Mesothelial cell of epicardium (in vitro differentiated cells): ENCODE measurements at places on chromosomes 7 and 10. TPM values are rescaled to one million over a fixed set of nuclear protein-coding genes. Genes with fewer than 3 reads are reported as not detected.

GALNT17 gene
- total RNA-seq = 2.7 to 3.2 TPM (median 2.9 TPM) in 3 replicates

ATOH7 gene
- 0.18 to 0.70 TPM (median 0.38 TPM) in 3 replicates for total RNA-seq

- DNase-seq = no peak
Observed at GRCh38 chr7:79287981-79288380, 165.5 kb downstream of the MAGI2 start.

- no peak for DNase-seq
Observed at GRCh38 chr7:80027611-80028173, 106.9 kb upstream of the GNAI1 start.

- no peak for DNase-seq
Observed at GRCh38 chr7:138890499-138891445, 90.4 kb downstream of the KIAA1549 start.

DNA sequence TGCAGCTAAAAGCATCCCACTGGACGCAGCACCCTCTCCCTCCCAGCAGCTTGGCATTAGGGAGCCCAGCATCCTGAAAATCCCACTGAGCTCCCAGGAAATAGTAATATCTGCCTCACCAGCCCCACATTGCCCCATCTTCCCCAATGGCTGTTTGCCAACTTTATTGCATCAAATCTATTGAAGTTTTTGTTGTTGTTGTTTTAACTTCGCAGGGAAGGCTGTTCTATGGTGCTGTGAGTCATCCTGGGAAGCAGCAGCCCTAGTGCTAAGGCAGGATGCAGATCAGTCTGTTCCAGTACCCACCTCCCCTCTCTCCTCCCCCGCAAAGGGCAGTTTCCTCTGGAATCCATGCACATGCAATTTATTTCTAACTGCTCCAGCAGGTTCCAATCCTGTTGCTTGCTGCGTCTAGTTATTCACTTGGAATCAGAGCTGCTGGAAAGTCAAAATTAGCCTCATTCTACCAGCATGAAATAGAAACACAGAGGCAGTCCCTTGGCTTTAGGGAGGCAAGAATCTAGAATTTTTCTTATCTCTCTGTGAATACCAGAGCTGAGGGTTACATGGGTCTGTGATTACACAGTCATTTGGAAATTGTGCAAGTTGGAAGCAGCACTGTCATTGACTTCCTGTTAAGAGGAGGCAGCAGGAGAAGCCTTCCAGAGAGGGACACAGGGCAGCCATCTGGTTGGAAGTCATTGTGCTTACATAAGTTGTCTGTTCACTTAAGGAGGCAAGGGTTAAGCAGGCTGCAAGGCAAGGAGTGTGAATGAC, 115.9 kb upstream of the CACUL1 start:
- DNase-seq = peak; percentile 45

GRCh38 chr10:43230909-43231522, 35.8 kb downstream of the RASGEF1A start:
- DNase-seq = peak; percentile 25

DNA sequence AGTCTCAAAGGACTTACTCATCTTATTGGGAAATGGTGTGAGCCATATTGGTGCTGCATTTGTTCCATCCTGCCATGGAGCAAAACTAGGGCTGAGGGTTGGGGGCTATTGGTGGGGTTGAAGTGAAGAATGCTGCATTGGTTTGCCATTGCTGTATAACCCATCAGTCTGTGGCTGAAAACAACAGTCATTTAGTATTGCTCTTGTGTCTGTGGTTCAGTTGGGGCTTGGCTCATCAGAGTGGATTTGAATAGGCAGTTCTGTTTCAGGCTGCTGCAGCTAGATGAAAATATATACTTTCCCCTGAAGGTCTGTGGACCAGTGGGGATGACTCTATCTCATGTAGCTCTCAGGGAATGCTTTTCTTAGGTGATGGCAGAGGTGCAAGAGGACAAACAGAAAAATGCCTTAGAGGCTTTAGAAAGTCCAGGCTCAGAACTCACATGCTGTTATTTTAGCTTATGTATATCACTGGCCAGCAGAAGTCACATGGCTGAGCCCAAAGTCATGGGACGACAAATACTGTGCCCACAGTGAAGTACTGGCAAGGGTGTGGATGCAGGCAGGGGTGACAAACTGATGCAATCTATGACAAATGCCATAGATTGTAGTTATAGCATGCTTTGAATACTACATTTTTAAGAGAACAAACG, 15.2 kb upstream of the EXOC6 start:
- no peak for DNase-seq

GRCh38 chr10:54826994-54827560, 26.0 kb upstream of the PCDH15 start:
- no peak for DNase-seq

DNA sequence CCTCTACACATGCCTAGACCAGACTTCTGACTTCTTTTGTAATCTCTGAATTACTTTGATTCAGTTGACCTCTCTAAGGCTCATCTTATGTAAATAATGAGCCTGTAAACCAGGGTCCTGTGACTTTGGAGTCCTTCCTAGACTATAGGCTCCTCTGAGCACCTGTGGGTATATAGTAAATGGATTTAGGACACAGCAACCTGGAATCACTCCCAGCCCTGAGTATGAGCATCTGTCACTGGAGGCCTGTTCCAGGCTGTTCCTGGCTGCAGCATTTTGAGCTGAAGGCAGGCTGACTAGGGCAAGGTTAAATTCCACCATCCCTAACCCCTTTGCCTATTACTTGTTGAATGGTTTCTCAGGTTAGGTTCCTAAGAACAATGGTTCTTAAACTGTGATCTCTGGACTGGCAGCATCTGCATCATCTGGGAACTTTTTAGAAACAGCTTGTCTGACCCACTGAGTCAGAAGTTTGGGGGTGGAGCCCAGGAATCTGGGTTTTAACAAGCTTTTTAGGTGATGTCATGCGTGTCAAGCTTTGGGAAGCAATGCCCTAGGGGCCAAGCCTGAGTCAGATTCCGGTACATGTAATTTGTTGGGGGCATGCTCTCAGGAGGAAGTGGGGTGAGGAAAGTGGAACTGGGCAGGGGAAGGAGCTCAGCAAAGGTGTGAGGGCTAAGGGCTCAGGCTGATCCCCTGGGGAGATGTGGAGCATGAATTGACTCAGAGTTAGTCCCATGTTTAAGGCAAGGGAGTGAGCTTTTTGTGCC, 28.2 kb downstream of the MINDY4 start:
- DNase-seq = no peak

DNA sequence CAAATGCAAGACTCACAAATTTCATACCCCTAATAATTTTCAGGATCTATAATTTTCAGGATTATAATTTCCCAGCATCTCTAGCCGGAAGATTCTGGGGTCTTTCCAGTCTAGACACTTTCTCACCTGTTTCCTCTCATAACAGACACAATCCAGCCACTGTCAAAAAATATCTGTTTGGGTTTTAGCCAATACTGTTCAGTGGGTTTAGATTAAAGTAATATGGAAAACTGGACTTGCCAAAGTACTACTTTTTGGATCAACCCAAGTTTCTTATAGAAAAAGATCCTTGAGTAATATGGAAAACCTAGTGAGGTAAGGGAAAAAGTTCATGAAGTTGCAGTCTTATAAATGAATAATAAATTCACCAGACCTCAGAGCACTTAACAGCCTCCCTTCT, 62.1 kb upstream of the NEBL start:
- DNase-seq = no peak

DNA sequence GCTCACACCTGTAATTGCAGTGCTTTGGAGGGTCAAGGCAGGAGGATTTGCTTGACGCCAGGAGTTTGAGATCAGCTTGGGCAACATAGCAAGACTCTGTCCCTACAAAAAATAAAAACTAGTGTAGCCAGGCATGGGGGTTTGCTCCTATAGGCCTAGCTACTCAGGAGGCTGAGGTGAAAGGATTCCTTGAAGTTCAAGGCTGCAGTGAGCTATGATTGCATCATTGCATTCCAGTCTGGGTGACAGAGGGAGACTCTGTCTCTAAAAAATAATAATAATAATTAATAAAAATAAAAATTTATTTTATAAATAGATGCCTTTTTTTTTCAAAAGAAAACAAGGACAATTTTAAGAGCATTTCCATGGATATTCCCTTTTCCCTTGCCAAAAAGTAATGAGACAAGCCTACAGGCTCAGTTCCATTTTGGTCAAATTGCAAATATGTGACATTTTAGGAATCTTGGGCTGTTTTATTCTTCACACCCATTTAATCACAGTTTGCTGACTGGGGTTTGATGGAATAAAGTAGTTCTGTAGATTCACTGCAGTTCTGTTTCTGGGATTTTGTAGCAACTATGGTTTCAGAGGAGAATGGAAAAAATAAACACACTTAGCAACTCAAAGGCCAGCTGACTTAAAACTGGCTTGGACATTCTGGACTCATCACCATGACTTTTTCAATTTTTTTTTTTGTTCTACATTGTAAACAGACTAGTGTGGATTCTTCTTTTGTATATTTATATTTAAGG, 48.4 kb upstream of the ARHGAP21 start:
- DNase-seq = no peak

GRCh38 chr10:75544993-75545706, 113.7 kb downstream of the LRMDA start:
- no peak for DNase-seq

DNA sequence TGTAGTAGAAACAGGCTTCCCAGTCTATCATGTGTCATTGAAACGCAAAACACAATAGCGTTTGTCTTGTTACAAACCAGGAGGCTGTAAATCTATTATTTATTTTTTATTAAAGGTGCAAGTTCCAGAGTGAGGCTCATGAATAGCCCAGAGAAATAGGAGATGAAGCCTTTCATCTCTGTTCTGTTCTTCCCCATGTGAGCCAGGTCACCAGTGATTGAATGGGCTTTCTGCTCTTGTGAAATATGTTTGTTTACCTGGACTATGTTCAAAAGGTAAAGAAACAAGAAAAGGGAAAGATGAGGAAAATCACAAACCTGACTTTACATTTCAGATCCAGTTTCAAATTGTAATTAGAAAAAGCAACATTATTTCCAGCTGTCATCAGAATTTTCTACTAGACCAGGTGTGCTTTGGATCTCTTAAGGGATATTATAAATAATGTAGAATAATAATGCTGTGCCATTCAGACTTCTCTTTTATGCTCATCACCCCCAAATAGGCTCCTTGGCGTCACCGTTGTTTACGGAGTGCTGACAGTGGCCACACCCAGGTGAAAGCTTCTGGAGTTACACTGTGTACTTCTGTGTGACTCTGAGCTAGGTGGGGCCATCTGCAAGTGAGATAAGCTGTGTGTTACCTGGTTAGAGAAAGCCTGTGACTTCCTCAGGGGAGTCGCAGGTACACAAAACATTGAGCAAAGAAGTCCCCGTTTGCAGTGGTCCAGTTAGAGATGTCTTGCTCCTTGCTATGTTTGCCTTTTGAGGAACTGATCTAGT, 274.9 kb downstream of the SDK1 start:
- no peak for DNase-seq

- DNase-seq = no peak
Observed at GRCh38 chr10:14821635-14822375, 16.0 kb downstream of the CDNF start.

DNA sequence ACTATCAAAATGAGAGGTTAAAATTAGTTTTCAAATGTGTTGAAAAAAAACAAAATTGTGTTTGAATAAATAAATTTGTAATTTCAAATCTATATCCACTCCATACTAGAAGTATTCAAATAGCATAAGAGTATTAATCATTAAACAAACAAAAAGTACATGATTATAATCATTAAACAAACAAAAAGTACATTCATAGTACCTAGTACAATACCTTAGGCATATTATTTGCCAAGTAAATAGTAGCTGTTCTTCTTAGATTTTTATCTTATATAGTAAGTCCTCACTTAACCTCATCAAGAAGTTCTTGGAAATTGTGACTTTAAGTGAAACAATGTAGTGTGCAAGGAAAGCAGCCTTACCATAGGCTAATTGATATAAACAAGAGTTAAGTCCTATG, 349.3 kb upstream of the VWC2 start:
- DNase-seq = no peak

DNA sequence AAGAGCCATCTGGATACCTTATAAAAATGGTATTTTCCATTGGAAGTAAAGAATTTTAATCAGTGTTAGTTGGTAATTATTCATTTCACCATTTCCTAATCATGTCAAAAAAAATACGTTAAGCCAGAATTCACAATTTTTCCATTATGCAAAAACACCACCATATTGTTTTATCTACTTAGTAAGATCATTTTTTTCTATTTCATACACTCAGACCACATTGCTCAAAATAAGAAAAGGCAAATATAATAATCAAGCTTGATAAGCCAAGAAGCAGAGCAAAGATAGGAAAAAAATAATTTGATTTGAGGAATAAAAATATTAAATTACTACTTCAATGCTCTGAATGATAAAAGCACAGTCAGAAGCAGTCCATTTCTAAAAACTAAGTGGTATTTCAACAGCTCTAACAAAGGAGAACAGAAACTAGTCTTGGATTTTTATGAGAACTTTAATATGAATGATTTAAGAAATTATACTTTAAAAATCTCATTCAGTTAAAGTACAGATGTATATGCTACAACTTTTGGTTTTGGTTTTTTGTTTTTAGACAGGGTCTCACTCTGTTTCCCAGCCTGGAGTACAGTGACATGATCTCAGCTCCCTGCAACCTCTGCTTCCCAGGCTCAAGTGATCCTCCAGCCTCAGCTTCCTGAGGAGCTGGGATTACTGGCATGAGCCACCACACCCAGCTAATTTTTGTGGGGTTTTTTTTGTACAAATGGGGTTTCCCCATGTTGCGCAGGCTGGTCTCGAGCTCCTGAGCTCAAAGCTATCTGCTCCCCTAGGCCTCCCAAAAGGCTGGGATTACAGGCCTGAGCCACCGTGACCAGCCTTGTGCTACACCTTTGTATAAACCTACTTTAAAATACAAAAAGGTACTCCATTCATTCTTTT, 46.6 kb downstream of the LRRN3 start:
- no peak for DNase-seq

DNA sequence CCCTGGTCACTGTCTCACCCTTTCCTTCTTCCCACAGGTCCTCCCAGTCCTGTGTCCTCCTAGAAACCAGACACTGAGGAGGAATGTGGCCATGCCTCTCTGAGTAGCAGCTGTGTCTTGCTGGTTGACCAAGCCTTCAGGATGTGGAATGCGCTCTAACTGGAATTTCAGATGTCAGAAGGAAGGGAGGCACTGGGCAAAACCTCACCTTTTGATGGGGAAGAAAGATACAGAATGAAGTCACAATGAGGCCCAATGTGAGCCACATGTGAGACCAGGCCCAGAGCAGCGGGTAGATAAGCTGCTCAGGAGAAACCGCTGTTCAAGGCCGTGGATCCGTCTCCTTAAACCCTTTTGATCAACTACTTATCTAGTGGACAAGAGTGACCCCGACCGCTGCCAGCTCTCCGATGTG, 54.8 kb upstream of the ECHDC3 start:
- no peak for DNase-seq

- DNase-seq = no peak
Observed at GRCh38 chr10:126454045-126454751, 65.9 kb upstream of the ADAM12 start.

- DNase-seq = no peak
Observed at GRCh38 chr7:129462420-129462819, 28.2 kb downstream of the STRIP2 start.

GPR26 gene
- not detected in 3 replicates for total RNA-seq

FAM221A gene
- total RNA-seq = 16.9 to 18.6 TPM (median 18.4 TPM) in 3 replicates

CLEC2L gene
- 0.33 to 0.54 TPM (median 0.38 TPM) in 3 replicates for total RNA-seq

CPA2 gene
- 0.54 to 0.73 TPM (median 0.72 TPM) in 3 replicates for total RNA-seq

ANKRD61 gene
- 0.20 to 0.29 TPM in 2 of 3 replicates, not detected in the other for total RNA-seq

PAPOLB gene
- 0.11 to 0.22 TPM (median 0.20 TPM) in 3 replicates for total RNA-seq
